ENCODE measurements at places on chromosomes 11 and 22.

DNA sequence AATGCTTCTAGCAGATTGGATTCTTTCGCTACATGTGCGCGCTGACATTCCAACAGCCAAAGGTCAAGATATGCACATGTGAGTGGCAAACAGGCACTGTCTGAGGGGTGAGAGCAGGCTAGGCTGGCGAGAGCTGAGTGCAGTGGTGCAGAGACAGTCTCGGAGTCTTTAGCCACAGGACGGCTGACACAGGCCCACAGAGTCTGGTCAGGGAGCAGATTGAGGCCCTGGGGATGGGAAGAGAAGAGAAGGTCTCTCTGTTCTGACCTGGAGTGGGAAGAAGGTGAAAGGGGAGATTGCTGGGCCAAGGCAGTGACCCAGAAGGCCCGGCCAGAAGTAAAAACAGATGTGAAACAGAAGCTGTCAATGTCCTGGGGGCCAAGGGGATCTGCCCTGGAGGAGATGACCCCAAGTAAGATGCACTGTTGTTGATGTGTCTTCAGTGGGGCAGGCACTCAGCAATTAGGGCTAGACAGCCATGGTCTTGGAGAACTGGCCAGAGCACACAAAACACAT lies 197.8 kb downstream of the ETS1 start:
- DNase-seq = no peak

DNA sequence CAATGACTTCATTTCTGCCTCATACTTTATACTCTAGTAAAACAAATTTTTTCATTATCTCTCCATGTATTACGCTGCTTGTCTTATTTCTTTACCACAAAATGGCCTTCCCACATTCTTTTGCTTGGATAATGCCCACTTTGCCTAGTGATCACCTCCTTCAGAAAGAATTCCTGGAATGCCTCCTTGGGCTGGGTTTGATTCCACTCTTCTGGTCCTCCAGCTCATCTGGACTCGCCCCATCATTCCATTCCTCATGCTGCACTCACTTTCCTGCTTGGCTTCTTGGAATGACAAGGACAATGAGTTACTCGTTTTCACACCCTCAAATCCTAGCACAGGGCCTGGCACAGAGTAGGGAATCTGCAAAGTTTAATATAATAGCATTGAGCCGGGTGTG lies 475.1 kb upstream of the LARGE1 start:
- no peak for DNase-seq

GRCh38 chr22:35514366-35514765 lies 26.3 kb upstream of the RASD2 start:
- no peak for DNase-seq

DNA sequence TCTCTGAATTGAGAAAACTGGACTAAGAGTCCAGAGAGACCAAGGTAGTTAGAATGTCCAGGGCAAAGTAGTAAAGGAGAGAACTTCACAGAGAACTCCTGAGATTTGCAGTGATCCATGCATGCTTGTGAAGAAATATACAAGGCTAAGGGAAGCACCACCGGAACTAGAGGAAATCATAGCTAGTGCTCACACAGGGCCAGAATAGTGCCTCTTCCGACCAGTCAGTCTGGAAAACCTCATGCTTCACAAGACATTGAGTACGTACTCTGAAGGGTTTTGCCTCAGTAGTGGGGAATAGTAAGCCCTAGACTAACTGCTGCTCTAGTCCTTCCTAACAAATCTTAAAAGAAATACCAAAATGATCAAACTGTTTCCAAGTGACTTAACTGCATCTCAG lies 108.0 kb downstream of the LRRC32 start:
- DNase-seq = no peak

GRCh38 chr22:25976356-25976755 lies 192.9 kb upstream of the SEZ6L start:
- DNase-seq = no peak

- DNase-seq = no peak
These were observed 622.1 kb downstream of the METTL15 start for GRCh38 chr11:28730336-28730735.

- no peak for DNase-seq
These were observed 85.0 kb downstream of the CD44 start for GRCh38 chr11:35223991-35224390.

Measured in effector CD4-positive, alpha-beta T cell (primary cell).